ENCODE measurements at places on chromosomes 3 and 15. TPM values are rescaled to one million over a fixed set of nuclear protein-coding genes. Genes with fewer than 3 reads are reported as not detected.

TTLL13 gene
- total RNA-seq, result under 0.01 TPM

SNX22 gene
- 0.28 TPM for total RNA-seq

PLIN1 gene
- total RNA-seq, result 0.09 TPM

TMEM108 gene
- total RNA-seq, result 0.38 TPM

OSBPL10 gene
- 14.7 TPM for total RNA-seq

A4GNT gene
- not detected for total RNA-seq

PDE8A gene
- total RNA-seq, result 23.8 TPM

OXTR gene
- total RNA-seq, result 10.7 TPM

NDN gene
- 22.9 TPM for total RNA-seq

CHRNA7 gene
- 1.8 TPM for total RNA-seq

SERINC4 gene
- total RNA-seq, result not detected

FBXW12 gene
- total RNA-seq, result not detected

SMCO1 gene
- not detected for total RNA-seq
